ENCODE measurements at places on chromosomes 11 and 22.

DNA sequence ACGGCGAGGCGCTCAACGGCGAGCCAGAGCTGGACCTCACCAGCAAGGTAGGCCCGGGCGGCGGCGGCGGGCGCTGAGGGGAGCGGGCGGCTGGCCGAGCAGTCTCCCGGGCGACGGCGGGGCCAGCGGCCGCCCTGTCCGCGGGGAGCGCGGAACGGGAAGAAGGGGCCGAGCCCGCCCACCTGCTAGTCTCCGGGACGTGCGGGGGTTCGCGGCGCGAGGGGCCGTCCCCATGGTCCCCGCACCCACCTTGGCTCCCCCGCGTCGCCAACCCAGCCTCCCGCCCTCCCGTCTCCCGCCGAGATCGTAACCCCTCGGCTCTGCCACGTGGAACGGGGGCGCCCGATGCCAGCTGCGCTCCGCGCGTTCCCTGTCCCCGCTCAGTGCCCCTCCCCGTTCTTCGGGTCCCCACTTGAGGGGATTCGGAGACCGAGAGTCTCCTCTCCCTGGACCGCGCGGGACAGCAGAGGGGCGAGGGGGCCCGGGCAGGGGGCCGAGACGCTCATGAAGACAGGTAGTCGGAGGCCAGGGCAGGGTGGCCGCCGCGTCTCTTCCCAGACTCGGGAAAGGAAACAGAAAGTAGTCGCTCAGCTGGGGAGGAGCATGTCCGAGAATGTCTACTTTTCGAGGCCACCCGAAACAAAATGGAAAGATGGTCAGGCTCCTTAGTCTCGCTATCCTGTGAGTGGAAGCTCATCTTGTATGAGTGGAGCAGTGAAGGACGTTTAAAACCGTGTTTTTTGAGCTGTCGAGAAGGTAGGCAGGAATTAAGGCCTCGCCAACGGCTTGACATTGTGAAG lies 557 bp downstream of the GTPBP1 start:
- peak; percentile 39 for DNase-seq

DNA sequence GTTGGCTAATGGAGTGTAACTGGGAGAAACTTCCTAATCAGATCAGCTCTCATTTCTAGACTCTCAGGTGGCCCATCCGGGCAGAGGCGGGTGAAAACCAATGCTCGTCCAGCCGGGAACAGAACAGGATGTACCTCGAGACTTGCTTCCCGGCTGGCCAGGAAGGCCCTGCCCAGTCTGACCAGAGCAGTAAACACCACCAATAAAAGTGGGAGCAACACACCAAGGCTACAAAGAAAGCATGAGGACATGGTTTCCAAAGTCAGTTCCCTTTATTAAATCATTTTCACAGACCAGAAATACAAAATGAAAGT lies 940 bp upstream of the TNKS1BP1 start:
- peak; percentile 15 for DNase-seq

GRCh38 chr11:118109231-118109630 lies 22.5 kb upstream of the SMIM35 start:
- no peak for DNase-seq

DNA sequence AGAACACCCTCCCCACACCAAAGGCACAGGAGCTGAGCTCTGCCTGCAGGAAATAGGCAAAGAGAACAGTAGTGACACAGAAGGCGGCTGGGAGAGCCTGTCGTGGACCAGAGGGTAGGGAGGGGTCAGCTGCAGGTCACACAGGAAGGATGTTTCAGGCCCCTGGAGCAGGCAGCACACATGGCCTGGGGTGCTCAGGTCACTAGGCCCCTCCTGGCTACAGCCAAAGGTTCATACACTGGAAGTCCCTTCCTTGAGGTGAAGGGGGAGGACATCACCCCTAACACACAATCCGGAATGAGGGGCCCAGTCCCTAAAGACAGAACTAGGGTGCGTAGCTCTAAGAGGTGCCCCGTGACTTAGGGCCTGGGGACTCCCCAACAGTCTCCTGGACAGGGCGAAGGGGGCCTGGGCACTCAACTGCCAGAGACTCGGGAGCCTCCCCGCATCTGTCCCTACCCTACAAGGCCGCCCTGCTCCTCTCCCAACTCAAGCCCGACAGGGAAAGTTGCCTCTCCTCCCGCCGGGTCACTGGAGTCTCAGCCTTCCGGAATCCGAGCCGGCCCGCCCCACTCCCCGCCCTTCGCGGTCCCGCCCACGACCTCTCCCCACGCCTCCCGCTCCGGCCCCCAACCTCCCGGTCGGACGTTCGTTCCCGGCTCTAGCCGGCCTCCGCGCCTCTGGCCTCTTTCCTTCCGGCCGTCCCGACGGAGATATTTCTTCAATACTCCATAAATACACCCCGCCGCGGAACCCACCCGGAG lies at the start of gene CYB5R2:
TSS of gene CYB5R2 (minus strand) at position 541 of the 764 bp plus-strand sequence. CDS start 675 bp downstream, outside the sequence.
- DNase-seq = no peak

DNA sequence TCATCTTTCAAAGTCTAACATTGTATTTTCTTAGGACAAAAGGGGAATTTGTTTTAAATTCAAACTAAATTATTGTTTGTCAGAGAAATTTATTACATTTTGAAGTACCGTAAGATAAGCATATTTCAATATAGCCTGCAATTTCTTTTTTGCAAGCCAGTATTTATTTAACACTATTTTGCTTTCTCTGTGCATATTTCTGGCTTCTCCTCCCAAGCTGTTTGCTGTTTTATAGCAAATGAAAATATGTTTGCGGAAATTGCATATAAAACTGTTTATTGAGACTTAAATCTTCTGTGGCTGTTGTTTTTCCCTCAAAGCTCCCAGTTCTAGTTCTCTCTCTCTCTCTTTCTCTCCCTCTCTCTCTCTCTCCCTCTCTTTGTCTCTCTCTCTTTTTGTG lies 866.8 kb downstream of the FAM181B start:
- no peak for DNase-seq

DNA sequence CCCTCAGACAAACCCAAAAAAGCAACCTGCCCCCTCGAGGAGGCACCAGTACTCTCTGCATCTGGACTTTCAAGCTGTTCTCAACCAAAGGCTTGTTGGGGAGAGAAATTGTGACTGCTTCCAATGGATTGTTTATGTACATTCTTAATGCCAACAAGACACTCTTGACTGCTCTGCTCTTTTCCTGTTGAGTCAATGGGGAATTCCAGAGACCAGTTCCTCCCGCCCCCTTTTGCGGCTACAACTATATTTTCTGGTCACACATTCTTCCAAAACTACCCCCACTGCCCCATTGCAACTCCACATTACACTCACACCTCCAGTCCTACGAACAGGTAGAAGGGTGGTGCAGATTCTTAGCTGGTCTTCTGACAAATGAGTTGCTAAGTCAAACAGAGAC lies 187.0 kb downstream of the DSCAML1 start:
- no peak for DNase-seq

- no peak for DNase-seq
Measured at GRCh38 chr11:117356126-117356890, 28.7 kb downstream of the CEP164 start.

GRCh38 chr11:115941481-115941993 lies 437.3 kb upstream of the CADM1 start:
- DNase-seq = no peak

GRCh38 chr22:27418261-27418660 lies 383.3 kb downstream of the MN1 start:
- DNase-seq = no peak

- no peak for DNase-seq
Measured at GRCh38 chr11:62804310-62805075, 747 bp downstream of the NXF1 start.

DNA sequence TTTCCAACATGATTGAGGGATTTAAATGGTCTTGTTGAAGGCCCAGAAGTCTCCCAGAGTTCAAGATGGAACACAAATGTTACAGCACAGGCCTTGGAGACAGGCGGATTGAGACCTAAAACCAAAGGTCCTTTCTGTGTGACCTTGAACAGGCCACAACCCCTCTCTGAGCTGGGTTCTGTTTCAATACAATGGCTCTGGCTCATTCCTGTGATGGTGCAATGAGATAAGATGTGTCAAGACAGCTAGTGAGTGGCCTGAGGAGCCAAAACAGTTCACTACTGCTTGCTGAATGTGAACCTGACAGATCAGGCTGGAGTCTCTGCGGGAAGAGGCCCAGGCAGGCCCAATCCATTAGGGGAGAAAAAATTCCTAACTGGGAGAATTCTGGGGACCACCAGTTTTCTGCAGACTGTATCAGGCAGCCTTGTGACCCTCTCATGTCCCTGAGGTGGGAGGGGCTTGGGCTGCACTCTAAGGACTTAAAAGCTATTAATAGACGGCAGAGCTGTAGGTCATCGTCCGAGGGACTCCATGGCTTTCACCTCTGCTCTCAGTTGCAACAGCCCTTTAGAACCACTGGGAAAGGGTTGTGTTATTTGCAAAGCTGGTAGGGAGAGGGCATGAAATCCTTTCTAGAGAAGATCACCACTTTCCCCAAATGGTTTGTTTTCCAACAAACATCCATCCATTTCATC lies 126.1 kb upstream of the TEAD1 start:
- DNase-seq = no peak

DNA sequence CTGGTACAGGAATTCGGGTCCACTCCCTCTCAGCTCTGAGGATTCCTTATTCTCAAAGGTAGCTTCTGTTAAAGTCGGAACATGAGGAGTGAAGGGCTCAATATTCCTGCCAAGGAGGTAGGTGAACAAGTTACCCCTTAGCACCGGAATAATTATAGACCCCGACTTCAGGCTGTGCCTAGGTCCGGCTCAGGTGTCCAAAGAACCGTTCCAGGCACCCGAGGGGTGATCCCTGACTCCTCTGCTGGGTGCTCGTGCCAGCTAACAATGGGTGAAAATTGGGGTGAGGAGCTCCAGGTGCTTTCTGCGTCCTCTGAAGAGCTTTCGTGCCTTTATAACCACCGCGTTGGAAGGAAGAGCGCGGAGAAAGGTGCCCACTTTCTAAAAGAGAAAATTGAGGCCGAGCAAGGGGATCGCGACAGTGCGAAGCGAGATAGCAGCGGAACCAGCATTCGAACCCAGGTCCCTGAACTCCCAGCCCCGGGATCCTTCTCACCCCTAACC lies 393 bp downstream of the CYB561A3 start:
- DNase-seq = no peak

DNA sequence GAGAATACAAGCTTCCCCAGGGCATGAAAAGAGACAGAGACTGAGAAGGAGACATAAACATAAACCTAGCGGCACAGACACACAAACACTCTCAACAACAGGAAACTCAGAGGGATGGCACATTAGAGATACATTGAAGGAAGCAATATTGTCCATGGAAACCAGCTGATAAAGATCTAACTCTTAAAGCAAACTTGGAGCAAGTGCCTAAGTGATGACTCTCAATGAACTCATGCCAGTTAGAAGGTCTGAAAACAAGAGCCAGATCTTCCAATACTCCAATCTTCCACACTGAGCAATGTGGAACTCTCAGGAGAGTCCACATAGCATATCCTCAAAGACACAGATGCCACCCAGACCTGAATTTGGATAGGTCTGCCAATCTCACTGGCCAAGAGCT lies 168.8 kb upstream of the ISX start:
- no peak for DNase-seq

GRCh38 chr11:63737718-63738117 lies 30.9 kb downstream of the ZFTA start:
- no peak for DNase-seq

GRCh38 chr11:102599642-102600261 lies 25.4 kb downstream of the MMP20 start:
- DNase-seq = no peak

DNA sequence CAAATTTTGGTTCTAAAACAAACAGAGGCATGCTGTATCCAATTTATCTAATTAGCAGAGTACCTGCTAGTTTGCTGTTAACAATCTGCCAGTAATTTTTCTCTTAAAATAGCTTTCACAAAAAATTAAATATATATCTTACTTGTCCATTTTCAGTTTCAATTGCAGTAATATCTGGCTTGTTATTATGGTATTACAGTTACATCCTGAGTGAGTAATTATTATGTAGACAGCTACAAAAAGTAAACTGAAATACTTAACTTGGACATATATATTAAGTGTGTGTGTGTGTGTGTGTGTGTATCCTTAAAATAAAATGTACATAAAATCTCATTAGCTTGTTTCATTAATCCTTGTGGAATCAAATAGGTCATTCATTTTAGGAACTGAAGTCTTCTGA lies 148.7 kb downstream of the LUZP2 start:
- no peak for DNase-seq

DNA sequence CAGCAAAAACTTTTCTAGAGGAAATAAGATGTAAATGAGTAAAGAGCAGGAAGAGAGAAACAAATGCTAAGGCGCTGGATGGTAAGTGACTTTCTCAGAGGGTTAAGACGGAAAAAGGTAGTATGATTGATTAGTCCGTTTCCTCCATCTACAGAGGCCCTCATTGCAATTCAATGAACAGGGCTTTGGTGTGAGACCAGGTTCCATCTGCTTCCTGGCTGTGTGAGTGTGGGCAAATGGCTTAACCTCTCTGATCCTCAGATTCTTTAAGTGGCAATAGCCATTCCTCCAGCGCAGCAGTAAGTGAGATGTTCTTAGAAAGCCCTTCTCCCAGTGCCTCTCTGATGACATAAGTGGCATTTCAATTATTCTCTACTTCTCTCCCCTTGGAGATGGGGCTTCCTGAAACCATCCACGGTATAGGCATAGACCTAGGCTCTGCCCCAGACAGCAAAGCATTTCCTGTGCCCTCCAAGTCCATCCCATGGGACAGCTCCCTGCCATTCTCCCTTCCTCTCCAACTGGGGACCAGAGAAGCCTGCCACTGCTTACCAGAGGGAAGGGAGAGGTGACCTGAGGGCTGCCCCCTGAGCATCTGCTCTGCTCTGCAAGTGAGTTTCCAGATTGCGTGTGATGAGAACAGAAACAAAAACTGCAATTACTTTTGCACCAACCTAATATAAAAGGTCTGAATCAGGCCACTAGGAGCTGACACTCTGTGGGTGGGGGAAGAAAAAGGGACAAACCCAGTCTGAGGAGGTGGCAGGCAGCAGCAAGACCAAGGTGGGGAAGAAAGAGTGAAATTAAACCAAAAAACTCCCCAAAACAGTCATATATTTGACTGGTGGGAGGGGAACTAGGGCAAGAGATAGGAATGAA lies 12.7 kb upstream of the CD44 start:
- DNase-seq = no peak

DNA sequence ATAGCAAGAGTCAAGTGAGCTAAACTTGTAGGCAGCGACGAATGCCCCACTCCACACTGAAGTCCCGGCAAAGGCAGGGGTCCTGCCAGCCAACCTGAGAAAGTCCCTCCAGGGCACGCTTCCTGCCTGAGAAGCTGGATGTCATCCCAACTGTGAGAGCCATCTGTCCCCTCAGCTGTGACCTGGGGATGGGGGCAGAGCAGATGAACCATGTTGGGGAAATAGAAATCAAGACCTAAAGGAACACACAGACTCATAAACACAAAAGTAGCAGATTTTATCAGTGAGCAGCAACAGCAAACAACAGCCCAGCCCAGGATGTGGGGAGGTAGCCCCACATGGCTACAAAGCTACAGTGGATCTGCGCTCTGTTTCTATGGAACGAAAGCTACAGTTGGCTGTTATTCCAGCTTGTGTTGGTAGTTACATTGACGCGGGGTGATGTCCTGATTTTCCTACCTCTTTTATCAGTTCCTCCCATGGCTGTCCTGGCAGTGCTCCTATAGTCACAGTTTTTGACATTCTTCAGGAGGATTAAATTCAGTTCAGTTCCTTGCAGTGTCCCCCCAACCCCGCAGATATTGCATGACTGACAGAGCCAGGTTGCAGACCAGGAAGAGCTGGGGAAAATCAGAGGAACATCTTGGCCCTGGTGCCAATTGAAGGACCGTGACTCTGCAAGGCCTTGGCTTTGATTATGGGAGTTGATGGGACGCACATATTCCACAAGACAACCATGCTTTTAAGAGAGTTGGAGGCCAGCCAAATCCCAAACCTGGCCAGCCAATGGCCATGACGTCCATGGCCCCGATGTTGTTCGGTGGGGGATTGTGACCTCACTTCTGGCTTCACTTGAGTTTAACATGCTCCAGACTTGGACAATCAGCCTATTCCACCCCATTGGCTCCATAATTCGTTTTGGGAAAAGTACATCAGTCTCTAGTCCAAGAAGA lies 14.6 kb downstream of the MRGPRD start:
- no peak for DNase-seq

Measured in HEK293T (cell line).